ENCODE measurements at places on chromosomes 1 and 21.
A peak's percentile ranks its signal among the peaks of the same experiment; 100 is the strongest.

DNA sequence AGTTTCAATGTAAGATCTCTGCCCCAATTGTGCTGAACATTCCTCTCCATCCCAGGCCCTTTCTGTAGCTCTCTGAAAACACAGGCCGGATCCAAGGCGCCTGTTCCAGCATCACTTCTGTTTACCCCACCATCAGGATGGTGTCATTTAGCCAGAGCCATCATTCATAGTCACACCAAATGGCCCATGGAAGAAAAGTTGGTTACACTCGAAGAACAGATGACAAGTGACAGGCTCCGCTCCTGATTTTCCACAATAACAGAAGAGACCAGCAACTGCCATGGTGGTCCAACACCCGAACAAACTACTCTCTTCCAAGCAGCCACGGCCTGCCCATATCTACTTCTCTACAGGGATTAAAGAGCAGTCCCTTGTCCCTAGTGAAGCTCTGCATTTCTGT lies 59.9 kb upstream of the PROX1 start:
- no peak for DNase-seq

GRCh38 chr21:36097427-36098181 lies 27.8 kb downstream of the CBR1 start:
- DNase-seq, result no peak

DNA sequence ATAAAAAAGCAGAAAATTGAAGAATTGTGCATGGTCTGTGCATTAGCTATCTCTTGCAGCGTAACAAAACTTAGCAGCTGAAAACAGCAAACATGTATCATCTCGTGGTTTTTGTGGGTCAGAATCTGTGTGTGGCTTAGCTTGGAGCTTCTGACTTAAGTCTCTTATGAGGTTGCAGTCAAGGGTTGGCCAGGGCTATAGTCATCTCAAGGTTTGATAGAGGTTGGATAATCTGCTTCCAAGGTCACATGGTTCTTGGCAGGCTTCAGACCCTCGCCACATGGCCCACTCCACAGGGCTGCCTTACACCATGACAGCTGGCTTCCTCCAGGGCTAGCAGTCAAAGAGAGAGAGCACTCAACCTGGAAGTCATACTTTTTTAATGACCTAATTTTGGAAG lies 35.9 kb downstream of the CNST start:
- DNase-seq, result peak; percentile 47

DNA sequence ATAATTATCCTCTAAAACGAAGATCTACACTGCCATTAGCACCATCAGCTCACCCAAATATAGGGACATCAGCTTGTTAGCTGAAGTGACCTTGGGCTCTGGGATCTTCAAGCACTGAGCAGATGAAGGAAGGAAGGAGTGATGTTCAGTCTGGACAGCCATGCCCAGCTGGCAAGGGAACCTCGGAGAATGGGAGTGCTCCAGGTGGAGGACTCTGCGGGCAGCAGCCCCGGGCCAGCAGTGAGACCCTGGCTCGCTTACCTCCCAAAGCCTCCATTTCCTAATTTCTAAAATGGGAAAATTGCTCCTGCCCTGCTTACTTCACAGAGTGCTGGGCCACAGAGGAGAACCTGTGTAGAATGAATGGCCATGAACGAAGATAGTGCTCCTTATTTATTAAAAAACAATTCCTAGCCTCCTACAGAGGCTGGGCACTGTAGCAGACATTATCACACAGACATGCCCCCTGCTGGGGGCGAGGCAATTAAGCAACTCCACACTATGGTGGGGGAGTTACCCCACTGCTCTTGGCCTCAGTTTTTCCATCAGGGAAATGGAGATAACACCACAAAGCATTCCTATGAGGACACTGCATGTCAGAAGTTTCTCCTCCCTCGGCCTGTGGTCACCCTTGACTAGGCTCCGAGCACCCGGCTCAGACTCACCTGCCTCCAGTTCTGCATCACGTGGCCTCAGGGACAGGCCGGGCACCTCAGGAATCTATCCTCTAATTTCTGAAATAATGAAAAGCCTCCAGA lies 117.6 kb downstream of the KCNN3 start:
- no peak for DNase-seq

GRCh38 chr21:45973475-45974072 lies 8.0 kb upstream of the COL6A1 start:
- DNase-seq, result peak; percentile 85

- no peak for DNase-seq
Observed at GRCh38 chr1:97893844-97894243, 27.0 kb downstream of the DPYD start.

Measured in activated T-cell treated with anti-CD3 and anti-CD28 coated beads, Interleukin-2, amount 50 U/mL, for 72 hours (primary cell).